Left ventricle myocardium inferior (tissue), 1 donor: ENCODE measurements at places on chromosomes 7 and 10.

- H3K36me3 ChIP-seq = peaks cover 7% of the 10 kb centered on the region
- H3K27ac ChIP-seq = peak overlapping the region; percentile 97
- no peaks in the 10 kb centered on the region for H3K27me3 ChIP-seq
- H3K4me1 ChIP-seq = peaks cover 77% of the 10 kb centered on the region
- DNase-seq = no peak
Observed at GRCh38 chr7:158865462-158865922, 9.1 kb downstream of the DYNC2I1 start.

GRCh38 chr7:1847260-1848001, 177.4 kb downstream of the ELFN1 start:
- H3K4me1 ChIP-seq = no peaks in the 10 kb centered on the region
- DNase-seq = no peak
- no peaks in the 10 kb centered on the region for H3K36me3 ChIP-seq
- no peak overlapping the region for H3K4me3 ChIP-seq
- no peak overlapping the region for H3K27ac ChIP-seq

GRCh38 chr10:61138708-61139591, 195.0 kb upstream of the RHOBTB1 start:
- peaks cover 11% of the 10 kb centered on the region for H3K4me1 ChIP-seq
- H3K27ac ChIP-seq = no peak overlapping the region
- no peaks in the 10 kb centered on the region for H3K27me3 ChIP-seq
- no peak for DNase-seq
- H3K36me3 ChIP-seq = no peaks in the 10 kb centered on the region

- no peak for DNase-seq
- no peak overlapping the region for H3K4me3 ChIP-seq
- no peak overlapping the region for H3K27ac ChIP-seq
- H3K36me3 ChIP-seq = no peaks in the 10 kb centered on the region
- H3K27me3 ChIP-seq = no peaks in the 10 kb centered on the region
Observed at GRCh38 chr7:36217211-36217960, 64.3 kb downstream of the EEPD1 start.

GRCh38 chr7:36775676-36776075, 51.4 kb upstream of the AOAH start:
- no peaks in the 10 kb centered on the region for H3K36me3 ChIP-seq
- H3K27me3 ChIP-seq = no peaks in the 10 kb centered on the region
